Myocyte (in vitro differentiated cells): ENCODE measurements at places on chromosomes 2 and 18.

GRCh38 chr2:67579216-67579615 is 182.1 kb downstream of the ETAA1 start:
- DNase-seq = no peak

DNA sequence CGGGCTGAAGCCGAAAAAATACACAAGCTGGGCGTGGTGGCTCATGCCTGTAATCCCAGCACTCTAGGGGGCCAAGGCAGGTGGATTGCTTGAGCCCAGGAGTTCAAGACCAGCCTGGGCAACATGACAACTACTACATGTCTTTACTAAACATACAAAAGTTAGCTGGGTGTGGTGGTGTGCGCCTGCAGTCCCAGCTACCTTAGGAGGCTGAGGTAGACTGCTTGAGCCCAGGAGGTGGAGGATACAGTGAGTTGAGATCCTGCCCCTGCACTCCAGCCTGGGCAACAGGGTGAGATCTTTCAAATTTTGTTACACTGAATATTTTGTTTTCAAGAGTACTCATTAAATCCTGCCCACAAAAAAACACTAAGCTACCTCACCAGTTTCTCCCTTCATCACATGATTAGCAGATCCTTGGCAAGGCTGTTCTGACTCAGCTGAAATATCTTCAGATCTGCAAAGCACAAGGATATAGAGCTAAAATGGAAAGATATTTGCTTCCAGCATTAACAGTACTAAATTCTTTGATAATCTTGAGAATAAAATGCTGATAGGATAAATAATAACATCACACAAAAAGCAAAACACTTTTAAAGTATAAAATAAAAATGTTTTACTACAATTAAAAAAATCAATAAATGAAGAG is 28.2 kb upstream of the MCM6 start:
- peak; percentile 34 for DNase-seq

DNA sequence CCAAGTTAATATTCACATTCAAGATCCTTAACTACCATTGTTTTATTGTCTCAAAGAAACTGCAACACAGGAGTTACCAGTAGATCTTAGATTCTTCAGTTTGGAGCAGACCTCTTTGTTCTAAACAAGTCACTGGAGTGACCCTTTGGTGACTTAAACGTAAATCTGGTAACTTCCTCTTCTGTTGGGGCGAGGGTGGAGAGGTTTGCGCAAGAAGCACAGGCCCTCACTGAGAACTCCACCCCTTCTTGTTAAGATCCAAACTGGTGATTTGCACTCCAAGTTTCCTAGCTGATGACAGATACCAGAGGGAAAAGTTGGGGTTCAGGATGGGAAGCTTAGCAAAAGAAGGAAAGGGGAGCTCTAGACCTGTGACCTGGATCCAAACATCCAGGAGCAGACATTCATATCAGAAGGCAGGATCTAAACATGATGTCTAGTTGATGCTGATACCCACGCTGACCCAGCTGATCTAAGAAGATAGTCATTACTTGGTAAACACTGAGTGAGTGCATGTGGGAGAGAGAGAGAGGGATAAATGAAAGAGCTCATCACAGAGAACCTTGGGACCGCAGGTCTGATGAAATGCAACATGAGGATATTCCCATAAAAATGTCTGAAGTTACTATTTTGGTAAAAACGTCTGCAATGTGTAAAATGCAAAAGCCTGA is 256.0 kb downstream of the CDH20 start:
- no peak for DNase-seq

DNA sequence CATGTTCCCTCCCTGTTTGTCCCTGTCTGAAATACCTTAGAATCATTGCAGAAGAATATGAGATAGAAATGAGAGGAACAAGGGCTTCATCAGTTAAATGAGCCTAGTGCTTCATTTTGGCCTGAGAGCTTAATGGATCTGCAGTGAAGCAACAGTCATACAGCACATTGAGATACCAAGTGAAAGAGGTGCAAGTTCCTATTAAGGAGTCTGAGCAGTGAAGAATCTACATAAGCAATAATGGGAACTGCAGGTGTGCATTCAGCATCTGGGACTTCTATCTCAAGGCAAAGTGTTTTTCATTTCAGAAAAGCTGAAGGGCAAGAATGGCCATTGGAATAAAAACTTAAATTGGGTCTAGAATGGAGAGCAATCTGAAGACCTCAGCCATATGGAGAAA is 323.2 kb upstream of the SLC39A10 start:
- DNase-seq = no peak

DNA sequence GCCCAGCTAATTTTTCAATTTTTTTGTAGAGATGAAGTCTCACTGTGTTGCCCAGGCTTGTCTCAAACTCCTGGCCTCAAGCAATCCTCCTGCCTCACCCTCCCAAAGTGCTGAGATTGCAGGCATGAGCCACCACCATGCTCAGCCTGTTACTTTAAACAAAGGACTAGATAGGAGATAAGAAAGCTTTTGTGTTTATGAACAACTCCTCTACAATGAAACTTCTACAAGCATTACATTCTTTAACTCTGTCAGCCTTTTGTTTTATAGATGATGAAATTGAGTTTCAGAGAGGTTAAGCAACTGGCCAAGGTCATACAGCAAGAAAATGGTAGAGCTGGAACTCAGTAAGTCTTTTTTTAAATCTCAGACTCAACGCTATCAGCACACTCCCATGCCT is 22.7 kb downstream of the ALPK2 start:
- DNase-seq = no peak

DNA sequence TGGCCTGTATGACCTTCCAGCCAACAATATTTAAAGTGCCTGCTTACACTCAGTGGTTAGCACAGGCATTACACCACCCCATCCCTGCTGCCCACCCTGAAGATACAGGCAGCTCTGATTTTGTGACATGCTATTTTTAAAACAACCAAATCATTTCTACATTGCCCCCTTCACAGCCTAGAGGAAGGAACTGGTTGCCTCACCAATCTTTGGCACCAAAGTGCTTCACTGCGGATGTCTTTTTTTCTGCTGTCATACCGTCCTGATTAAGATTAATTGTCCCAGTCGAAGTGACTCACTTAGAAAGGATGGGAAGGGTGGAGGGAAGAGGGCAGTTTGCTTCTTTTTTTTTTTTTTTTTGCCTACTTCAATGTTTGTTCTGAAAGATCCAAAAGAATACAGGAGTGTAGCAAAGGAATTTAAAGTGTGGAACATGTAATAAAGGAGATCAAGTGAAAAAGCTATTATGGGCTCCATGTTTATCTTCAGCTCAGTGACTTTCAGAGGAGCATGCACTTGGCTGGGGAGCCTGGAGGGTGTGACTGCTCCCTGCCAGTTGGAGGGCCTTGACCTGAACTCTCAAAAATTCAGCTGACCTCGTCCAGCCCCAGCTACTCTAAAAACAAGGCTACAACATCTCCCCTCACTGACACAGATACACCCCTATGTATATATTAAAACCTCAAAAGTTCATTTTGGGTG is 501.1 kb upstream of the TNP1 start:
- DNase-seq = peak; percentile 66

DNA sequence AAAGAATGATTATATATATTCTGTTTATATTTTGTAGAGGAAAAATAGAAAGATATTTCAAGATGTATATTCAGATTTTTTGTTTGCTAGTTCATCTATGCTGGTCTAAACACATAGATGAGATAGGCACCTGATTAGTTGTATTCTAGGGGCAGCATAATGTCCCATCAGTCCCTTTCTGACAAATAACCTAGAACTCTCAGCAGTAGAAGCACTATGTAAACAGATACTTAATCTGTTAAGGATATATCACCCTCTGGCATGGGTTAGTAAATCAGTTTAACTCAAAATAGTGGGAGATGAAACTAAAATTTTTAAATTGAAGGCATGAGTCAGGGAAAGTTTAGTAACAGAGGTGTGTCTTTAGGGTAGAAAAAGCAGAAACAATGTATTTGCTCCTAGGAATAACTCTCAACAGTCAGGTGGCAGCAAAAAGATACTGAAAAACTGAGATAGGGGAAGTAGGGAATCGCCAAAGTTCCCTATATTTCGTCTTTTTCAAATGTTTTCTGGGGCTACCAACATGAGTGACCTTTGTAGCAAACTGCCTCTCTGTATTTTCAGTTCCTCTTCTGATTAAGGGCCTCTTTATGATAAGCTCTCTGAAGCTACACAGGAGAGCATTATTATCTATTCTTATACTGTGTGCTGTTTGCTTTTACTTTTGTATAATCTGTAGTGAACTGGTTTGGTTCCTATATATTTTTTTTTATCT is 5.7 kb downstream of the PPP1R1C start:
- no peak for DNase-seq
